ENCODE measurements at places on chromosomes 3 and 15.

GRCh38 chr15:45469441-45469840 lies 53.1 kb downstream of the SLC30A4 start:
- no peak for DNase-seq

DNA sequence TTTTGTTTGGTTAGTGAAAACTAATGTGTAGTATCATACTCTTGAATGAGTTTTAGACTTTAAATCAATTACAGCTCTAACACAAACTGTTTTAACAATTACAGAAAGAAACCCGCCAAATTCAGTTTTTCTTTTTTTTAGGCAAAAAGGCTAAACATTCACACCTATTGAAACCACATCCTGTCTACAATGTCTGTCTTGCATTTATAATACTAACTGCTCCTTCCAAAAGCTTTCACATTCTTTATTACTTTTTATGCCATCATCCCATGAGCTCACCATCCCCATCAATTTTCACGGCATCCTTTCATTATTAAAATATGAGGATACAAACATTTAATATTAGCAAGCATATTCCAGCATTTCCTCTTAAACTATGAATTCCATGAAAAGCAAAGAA lies 593.3 kb downstream of the FOXP1 start:
- DNase-seq, result no peak

DNA sequence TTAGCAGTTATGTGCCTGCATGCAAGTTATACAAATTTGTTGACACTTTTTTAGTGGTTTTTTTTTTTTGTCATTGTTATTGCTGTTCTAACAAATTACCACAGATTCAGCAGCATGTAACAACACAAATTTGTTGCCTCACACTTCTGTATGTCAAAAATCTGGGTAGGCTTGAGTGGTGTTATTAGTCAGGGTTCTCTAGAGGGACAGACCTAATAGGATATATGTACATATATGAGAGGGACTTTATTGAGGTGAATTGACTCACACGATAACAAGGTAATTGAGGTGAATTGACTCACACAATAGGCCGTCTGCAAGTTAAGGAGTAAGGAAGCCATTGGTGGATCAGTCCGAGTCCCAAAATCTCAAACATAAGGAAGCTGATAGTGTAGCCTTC lies 15.0 kb upstream of the PLSCR1 start:
- no peak for DNase-seq

DNA sequence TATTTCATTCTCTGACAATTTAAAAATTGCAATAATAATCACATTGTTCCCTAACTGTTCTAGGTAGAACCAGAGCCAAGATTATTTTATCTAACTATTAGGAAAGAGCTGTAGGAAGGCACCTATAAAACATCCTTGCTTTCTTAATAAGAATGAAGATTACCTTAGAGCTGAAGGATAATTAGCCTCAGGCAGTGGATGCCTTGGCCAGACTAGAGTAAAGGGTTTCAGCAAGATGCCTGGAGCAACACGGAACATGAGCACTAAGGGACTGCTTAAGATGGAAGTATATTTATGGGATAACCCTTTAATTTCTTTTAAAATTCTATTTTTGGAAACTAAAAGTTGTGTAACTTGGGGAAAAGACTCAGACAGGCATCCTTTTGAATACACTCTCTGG lies 456.6 kb upstream of the RBMS3 start:
- no peak for DNase-seq

- DNase-seq, result no peak
Observed at GRCh38 chr3:163779396-163780344, 1298.6 kb downstream of the SI start.

GRCh38 chr3:3739330-3740060 lies 59.7 kb upstream of the LRRN1 start:
- DNase-seq, result no peak

DNA sequence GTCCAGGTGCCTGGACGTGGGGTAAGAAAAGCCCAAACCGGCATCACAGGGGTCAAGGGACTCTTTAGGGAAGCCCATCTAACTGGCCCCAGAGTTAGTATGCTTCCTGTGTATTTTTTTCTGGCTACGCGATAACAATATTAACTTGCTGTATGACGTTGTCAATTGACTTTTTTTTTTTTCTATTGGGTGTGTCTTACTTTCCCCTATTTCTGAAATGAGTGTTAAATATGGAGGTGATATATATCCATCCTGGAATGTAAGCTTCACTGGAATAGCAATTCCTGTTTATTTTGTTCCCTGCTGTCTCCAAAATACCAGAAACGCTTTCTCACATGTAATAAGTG lies 598 bp upstream of the GMNC start:
- no peak for DNase-seq

DNA sequence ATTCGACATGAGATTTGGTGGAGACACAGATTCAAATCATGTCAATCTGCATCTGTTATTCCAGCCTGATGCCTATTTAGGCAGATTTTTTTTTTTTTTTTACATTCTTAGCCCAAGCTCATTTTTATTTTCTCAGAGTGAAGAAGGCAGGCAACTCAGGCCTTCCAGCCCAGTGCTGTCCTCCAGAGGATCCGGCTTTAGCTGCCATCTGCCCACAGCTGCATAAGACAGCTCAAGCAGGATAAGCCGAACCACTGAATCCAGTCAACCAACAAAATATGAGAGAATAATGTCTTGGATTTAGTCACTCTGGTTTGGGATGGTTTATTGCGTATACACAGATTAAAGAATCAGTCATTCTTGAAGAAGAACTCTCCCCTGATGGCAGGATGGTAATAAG lies 19.9 kb upstream of the COLQ start:
- no peak for DNase-seq

GRCh38 chr3:182375916-182376315 lies 417.4 kb upstream of the ATP11B start:
- DNase-seq, result no peak

GRCh38 chr15:44397869-44398268 lies 29.6 kb upstream of the CTDSPL2 start:
- no peak for DNase-seq

DNA sequence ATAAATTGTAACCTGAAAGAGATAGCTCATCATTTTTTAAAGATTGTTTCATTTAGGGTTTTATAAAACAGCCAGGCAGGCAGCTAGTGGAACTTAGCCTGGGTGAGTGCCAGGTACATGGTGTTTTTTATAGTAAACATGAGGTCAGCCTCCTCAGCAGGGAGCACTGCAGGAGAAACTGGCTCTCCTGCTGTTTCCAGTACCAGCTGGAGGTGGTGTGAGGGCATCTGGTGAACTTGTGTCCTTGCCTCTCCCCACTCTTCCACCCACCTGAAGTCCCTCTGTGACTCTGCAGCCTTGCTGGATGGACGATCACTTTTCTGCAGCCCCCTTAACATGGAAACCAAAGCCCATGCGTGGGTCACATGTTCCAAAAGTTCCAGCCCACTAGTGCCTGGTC lies 128.4 kb downstream of the FAM174B start:
- DNase-seq, result peak; percentile 59

DNA sequence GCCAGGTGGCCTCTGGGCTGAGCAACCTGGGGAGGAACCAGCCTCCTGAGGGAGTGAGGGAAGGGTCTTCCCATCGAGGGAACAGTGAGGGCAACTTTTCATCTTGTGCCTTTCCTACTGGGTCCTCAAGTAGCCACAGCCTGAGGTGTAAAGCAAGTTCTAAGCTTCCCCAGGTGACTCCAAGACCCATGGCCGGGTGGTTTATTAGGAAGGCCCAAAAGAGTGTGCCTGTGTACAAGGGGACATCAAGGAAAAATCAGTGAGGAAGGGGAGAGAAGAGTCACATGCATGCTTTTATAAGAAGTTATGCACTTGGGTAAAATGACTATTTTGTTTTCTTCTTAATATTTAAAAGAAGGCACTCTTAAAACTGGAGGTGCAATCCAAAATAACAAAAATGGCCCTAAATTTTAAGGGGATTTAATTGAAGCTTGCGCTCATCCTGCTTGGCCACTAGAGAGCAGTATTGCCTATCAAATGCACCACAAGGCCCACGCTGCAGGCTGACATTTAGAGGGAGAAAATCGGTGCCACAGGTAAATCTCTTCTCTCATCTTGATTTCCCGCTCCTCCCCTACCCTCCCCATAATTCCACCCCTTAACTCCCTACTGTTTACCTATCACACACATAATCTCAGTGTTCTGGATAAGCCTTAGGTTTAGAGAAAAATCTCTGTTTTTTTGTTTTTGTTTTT lies 6.7 kb downstream of the NANOGP8 start:
- DNase-seq, result peak; percentile 20

- no peak for DNase-seq
Observed at GRCh38 chr3:63193647-63194046, 84.5 kb upstream of the SYNPR start.

DNA sequence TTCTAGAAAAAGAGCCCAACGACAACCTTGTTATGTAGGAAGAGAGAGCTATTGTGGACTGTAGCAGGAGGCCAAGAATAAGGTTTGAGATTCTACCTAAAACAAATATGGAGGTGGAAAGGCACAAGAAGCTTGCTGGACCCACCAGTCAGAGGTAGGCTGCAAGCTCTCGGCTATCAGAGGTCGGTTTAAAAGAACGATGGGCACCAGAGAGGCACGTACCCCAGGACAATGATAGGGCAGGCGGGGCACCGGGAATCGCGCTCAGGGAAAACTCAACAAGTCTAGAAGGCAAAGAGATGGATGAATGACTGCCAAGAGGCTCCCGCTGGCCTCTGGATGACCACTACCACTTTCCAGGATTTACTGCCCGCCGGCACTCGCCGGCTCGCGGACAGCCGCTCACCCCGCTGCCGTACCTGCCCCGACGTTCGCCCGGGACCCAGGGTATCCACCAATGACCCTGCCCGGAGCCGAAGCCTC lies 1.1 kb downstream of the HDGFL3 start:
- no peak for DNase-seq

DNA sequence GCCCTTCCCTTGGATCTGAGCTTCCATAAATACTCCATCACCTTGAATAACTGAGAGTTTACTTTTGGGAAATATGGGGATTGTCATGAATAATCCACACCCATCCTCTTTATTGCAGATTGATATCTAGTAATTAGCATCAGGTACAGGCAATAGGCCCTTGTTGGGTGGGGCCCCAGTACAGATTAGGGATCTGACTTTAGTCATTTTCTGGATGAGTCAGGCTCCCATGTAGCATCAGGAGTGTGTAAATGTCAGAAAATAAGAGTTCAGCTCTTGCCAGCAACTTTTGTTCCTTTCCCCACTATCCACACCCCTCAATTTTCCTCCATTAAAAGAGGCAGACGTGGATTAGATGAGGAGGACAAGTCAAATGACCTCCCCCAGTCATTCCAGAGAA lies 17.7 kb upstream of the SNRK start:
- no peak for DNase-seq

DNA sequence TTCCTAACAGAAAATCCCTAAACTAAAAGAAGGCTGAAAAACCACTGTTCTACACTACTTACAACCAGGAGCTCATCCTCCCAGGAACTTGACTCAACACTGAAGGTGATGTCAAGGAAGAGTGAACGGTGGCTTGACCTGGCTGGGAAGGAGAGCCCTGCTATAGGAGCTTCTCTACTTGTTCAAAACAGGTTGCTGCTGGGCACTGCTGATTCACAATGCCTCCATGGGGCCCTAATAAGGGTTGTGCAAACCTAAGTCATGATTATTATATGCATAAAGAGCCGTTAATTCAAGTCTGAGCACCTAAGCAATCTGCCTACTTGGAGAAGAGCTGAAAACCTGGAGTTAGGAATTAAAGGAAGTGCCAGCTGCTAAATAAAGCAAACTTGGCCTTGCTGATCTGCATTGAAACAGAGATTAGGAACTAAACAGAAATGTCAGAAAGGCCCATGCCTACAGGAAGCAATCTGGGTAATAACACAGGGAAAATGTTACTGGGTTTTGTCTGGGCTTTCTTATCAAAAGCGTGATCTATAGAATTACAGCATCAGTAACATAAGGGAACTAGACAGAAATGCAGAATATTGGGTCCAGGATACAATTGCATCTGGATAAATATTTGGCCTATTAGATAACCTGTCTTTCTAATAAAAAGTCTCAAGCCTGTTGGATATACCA lies 243.2 kb downstream of the NEK10 start:
- no peak for DNase-seq

GRCh38 chr3:127325629-127325961 lies 37.7 kb upstream of the PRR20G start:
- no peak for DNase-seq

DNA sequence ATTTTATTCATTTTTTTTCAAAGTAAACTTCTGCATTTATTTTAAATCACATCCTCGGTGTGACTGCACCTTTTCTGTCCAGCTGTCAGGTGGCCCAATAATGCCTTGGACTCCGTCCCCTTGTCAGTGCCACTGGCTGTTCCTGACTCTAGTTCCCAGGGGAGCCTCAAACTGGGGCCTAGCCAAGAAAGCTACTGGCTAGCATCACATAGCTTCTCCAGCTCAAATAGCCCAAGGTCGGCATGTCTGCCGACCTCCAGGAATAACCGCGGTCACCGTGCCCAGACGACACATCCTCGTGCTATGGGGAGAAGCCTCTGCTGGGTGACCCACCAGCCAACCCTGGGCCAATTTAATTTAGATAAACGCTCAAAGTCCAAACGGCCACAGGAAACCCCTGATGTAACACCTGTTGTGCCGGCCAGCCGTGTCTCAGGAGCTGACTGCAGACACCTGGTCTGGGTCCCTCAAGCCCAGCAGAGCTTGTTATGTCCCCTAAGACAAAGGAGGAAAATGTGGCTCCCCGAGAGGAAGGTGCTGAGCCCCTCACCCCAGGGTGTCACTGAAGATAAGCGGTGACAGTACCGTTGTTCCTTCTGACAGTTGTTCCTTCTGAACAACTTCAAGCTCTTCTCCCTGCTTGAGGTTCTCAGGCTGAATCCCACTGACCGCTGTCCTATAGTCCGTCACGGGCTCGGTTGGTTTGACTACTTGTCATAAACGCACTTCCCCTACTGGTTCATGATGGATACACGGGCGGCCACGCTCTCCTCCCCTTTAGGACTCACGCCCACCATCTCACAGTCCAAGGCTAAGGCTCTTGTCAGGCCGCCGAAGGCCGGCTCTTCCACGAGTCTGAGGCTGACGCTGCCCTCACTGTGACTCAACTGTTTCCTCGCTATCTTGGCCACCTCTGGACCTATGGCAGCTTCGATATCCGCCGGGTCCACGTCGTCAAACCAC lies 126.2 kb downstream of the KLF13 start:
- DNase-seq, result no peak

DNA sequence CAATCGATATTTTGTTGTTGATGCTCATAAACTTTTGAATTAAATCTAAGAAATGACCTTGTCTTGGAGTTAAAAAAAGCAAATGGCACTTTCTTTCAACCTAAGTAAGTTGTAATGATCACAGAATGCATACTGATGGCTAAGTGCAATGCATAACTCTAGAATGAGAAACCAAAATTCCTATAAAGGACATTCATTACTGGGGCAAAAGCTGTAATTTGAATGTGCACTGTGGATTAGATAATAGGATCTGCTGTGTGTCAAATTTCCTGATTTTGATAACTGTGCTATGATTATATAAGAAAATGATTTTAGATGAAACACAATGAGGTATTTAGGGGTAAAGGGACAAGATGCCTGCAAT lies 14.3 kb downstream of the SIAH2 start:
- no peak for DNase-seq

- no peak for DNase-seq
Observed at GRCh38 chr3:78140866-78141265, 1101.0 kb downstream of the ROBO2 start.

All from smooth muscle cell of the brain vasculature (primary cell).